ENCODE measurements at places on chromosomes 13 and 19.

DNA sequence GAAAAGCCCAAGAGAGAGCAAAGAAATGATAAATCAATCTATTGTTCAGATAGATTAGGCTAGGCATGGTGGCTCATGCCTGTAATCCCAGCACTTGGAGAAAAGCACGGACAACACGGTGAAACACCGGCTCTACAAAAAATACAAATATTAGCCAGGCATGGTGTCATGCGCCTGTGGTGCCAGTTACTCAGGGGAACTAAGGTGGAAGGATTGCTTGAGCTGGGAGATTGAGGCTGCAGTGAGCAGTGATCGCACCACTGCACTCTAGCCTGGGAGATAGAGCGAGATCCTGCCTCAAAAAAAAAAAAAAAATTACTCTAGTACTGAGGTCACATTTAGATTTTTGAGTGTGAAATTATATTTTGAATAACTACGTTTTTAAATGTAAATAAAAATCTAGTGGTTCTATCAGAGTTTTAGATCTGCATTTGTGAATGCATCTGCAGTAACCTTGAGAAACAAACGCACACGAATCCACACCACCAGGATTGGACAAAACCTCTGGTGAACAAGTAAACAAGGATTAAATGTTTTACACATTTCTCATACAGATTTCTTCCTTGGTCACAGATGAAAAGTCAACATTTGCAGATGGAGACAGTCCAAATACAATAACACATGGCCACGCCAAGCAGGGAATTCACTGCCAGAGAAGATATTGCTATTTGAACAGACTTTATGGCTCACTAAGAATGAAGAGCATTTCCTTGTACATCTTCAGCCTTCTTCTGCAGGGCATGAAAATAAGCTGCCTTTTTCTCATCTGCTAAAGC is 917.6 kb downstream of the PCDH9 start:
- DNase-seq, result no peak

GRCh38 chr19:10699650-10700335 is 1.4 kb upstream of the QTRT1 start:
- no peak for DNase-seq

GRCh38 chr13:69999875-70000274 is 107.8 kb upstream of the ATXN8OS start:
- no peak for DNase-seq

DNA sequence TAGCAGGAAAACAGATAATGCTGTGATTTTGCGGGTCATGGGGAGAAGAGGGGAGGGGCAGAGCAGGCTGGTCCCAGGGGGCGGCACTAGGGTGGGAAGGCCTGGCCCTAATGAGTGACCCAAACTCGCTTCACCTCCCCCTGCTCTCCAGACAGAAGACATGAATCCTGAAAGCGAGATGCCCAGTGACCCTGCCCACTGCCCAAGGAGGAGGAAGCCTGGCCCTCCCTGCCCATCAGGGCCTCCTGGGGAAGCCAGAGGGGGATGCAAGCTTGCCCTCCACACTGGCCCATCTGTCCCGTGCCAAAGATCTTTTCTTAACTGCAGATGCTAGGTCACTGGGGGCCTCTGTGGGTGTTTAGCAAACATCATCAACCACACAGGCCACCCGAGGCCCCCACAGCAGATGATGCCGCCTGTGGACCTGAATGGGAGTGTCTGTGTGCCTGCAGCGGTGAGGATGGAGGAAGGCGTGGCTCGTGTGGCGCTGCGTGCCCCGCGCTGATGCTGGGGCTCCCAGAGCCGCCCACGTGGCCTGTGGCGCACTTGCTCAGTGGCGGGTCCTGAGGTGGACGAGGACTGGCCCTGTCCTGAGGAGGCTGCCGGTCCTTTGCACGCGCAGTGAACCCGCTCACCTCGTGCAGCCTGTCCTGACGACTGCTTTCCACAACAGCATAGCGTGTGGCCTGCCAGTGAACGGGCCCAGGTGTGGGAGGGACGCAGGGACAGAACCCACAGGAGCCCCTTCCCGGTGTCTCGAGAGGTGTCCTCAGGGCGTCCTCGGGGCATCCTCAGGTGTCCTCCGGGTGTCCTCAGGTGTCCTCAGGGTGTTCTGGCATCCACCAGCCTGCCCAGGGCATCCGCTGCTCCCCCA is 80.5 kb upstream of the MCF2L start:
- no peak for DNase-seq

DNA sequence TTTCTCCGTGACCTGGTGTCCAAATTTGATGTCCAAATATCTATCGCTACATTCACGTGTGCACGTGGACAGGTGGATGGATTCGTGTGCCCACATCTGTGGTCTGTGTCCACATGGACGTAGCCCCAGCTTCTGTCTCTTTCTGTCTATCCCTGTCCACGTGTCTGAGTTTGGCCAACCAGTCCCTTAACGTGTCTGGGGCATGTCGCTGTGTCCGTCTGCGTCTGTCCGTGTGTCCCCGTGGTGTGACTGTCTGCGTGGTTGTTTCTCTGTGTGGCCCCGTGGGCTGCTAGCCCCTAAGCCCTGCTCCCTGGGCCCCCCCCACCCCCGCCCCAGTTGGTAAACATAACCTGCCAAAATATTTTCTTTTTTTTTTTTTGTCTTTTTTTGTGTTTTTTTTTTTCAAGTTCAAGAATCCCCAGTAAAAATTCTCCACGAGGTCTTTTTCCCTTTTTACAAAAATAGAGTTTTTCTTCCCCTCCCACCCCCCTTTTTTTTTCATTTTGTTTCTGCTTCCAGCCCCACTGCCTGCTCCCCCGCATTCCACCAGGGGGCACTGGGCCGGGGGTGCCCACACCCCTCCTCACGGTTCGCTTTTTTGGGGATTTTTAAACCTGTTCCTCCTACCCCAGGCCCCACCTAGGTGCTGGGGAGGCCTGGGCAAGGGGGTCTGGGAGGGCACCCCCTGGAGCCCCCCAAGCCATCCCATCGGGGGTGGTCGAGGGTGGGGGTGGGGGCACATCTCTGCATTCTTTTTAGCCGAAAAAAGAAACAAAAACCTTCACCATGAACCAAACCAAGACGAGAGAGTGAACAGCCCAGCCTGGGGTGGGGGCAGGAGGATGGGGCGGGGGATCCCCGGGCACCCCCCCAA is 18.3 kb downstream of the PRKCSH start:
- peak; percentile 24 for DNase-seq

GRCh38 chr19:18941628-18942354 is 774 bp upstream of the HOMER3 start:
- no peak for DNase-seq

- DNase-seq, result no peak
These were observed 55.2 kb downstream of the SLC7A1 start for GRCh38 chr13:29540334-29540733.

GRCh38 chr13:99797691-99798090 is 173.9 kb downstream of the ZIC5 start:
- DNase-seq, result no peak

- DNase-seq, result no peak
These were observed 529.0 kb downstream of the MYO16 start for GRCh38 chr13:109158383-109158782.

DNA sequence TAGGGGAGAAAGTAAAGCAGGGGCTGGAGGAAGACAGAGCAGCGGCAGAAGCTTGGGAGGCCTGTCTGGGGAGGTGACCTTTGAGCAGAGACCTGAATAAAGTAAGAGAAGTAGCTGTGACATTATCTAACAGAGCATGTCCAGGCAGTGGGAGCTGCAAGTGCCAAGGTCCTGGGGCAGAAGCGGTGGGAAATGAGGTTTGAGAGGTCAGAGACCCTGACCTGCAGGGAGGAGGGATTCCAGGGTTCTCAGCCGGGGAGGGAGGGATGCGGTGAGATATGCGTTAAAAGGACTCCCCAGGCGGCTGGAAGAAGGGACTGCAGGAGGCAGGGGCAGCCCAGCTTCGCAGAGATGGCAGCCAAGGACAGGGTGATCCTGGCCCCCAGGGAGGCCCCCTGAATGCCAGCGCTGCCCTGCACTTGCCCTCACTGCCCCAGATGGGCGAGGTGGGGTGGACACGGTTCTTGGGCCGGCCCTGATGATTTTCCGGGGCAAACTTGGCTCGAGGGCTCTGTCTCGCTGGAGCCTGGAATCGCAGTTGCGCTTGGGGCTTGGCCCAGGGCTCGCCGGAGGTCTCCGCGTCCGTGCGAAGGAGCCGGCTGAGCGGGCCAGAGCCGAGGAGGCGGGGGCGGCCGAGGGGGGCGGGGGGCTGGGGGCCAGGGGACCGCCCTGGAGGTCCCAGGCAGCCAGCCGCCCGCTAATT is 3.2 kb downstream of the CRLF1 start:
- no peak for DNase-seq

DNA sequence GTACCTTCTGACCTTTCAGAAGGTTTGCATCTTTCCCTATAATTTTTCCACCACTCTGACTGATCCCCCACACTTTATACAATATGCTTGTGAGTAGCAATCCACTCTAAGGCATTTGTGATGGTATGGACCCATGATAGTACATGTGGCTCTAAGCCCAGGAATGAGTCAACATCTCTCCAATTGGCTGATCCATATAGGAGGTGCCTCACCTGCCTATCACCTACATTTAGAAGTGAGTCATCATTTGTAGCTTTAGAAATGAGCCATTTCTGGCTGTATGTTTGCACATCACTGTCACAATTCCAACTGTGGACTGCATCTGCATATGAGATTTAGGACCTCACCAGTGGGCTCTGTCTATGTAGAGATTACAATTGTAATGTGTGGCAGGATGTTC is 133.1 kb upstream of the ZNF91 start:
- DNase-seq, result no peak

GRCh38 chr19:7904074-7905020 is 670 bp downstream of the MAP2K7 start:
- no peak for DNase-seq

DNA sequence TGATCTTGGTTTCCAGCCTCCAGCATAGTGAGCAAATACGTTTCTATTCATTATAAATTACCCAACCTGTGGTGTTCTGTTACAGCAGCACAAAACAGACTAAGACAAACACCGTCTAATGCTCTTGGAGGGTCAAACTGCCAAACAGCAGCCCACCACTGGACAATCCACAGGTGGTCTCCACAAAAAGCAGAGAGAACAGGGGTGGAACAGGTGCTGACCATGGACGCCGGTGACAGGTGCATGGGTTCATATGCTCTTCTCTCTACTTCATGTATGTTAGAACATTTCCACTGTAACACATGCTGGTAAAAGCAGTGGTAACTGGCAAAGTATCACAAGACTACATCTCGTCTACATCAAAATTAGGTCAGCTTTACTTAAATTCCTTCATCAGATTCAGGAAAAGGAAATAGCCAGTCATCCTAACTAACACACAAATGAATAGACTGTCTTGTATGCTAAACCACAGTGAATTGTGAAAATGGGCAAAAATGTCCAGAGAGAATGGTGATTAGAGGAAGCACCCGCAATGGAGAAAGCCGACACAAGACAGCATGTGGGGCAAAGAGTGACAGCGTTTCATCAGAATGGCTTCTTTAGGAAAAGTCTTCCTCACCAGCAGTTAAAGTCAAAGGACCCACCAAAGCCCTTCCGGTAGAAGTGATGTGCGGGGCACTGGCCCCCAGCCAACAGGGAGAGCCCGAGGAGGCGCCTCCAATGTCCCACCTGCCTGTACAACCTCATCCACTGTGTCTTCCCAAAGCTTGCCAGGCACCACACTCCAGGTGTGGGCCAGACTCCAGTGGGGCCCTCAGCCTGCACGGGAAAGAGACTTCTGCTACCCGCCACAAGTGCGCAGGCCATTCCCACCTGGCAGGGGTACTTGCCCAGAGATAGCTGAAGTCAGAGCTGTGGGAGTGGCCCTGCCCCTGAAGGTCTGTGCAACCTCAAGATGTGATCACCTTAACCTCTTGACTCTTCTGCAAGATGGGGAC is 6.5 kb downstream of the CARS2 start:
- DNase-seq, result no peak

- DNase-seq, result no peak
These were observed 3.6 kb upstream of the KCNN4 start for GRCh38 chr19:43784241-43784980.

DNA sequence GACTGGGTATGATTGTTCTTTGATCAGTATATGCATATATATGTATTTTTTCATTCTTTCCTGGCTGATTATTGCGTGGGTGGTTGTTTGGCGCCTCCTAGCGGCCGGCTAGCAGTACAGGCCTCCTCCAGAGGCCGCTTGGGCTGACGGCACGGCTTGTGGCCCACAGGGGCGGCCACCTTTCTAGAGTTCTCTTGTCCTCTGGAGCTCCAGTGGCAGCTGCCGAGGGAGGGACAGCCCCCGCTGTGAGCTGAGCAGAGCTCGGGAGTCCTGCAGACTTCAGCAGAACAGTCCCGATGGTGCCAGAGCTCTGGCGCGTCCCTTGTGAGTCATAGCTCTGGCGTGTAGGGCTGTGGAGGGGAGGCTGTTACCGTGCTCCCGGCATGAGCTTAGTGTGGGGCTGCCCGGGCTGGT is 22.5 kb upstream of the ZNF429 start:
- DNase-seq, result peak; percentile 40

DNA sequence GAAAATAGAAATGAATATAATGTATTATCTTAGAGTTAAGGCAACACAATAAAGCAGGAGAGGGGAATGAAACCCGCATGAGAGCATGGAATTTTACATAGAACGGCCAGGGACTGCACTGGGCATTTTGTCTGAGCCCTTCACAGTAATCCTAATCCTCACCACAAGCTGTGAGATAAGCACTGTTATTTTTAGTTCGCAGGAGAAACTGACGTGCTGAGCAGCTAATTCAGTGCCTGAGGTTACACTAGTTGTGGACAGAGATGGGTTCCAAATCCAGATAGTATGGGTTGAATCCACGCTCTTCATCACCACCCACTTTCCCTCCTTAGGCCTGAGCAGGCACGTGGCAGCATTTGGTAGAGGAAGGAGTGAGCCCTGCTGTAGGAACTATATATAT is 24.8 kb upstream of the ZNF527 start:
- DNase-seq, result no peak

Measured in D721Med (cell line).